Activated naive CD8-positive, alpha-beta T cell treated with anti-CD3 and anti-CD28 coated beads for 36 hours (primary cell): ENCODE measurements at places on chromosomes 12 and 14. TPM values are rescaled to one million over a fixed set of nuclear protein-coding genes. Genes with fewer than 3 reads are reported as not detected.

The ADSS1 gene
- total RNA-seq, result 0.87 TPM

The SLC6A15 gene
- 0.14 TPM for total RNA-seq

The NTN4 gene
- total RNA-seq, result not detected

The TUBA1B gene
- 2,390 TPM for total RNA-seq

DNA sequence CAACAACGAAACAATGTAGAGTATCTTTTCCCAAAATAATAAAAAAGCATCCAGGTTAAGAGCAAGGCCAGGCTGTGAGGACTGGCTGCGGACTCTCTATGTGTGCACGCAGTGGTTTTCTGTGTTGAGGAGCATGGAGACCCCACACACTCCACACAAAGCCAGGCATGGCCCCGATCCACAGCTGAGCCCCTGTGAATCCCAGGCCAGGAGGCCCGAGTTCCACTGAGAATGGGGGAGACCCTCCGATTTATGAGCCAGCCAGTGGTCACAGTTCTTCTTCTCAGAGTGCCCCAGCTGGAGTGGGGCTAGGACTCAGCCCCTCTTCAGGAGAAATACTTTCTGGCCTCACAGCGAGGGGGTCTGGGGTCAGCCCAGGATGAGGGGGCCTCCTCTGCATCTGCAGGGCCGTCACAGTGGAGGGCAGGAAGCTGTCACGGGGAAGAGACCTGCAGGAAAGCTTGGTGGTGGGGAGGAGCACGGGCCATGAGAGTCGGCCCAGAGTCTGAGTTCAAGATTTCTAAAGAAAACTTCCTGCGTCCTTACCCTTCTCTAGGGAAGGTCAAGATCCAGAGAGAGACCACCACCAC is 20.1 kb downstream of the NCKAP5L start:
- no peak for DNase-seq

- DNase-seq, result no peak
Measured at GRCh38 chr12:122545855-122546254, 18.8 kb downstream of the KNTC1 start.

- DNase-seq, result no peak
Measured at GRCh38 chr14:70078329-70078728, 110.4 kb downstream of the SLC8A3 start.

- no peak for DNase-seq
Measured at GRCh38 chr14:89537911-89538310, 120.9 kb upstream of the FOXN3 start.

GRCh38 chr12:124639122-124639806 is 71.9 kb upstream of the NCOR2 start:
- no peak for DNase-seq

DNA sequence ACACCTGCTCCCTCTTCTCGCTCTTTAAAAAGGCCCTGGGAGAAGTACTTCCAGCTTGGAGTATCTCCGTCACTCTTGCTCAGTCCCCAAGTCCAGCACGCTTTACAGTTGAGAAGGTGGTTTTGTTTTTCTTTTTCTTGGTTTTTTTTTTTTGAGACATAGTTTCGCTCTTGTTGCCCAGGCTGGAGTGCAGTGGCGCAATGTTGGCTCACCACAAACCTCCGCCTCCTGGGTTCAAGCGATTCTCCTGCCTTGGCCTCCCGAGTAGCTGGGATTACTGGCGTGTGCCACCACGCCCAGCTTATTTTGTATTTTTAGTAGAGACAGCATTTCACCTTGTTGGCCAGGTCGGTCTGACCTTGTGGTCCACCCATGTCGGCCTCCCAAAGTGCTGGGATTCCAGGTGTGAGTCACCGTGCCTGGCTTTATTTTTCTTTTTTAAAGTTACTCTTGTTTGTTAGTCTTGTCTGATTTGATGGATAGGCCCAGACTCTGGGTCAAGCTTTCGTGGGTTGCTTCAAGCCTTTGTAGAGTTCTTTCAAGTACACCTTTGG is 1.9 kb downstream of the TDRD9 start:
- no peak for DNase-seq

DNA sequence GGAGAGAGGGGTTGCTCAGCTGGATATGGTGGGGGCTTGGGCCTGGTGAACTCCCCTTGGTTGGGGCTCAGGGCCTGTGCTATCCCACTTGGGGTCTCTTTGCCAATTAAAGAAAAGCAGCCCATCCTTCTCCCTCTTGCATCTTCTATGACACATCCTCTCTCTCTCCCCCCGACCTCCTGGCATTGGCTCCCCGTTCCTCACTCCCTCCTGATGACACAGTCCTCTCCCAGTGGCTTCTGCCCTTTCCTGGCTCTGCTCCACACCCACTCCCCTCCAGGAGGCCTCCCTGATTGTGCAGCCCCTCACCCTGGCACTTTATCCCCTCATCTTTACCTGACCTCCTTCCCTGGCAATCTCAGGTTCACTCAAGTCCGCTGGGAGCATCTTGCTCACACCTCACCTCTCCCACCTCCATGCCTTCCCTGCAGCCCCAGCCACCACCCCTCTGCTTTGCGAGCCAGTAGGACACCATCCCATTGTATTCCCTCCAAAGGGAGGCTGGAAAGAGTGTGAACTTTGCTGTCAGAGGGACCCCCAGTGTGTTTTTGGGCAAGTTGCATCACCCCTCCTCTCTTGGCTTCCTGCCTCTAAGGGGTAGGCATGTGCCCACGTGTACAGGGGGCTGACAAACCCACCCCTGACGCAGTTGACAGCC is 10.7 kb downstream of the KRT80 start:
- DNase-seq, result no peak

DNA sequence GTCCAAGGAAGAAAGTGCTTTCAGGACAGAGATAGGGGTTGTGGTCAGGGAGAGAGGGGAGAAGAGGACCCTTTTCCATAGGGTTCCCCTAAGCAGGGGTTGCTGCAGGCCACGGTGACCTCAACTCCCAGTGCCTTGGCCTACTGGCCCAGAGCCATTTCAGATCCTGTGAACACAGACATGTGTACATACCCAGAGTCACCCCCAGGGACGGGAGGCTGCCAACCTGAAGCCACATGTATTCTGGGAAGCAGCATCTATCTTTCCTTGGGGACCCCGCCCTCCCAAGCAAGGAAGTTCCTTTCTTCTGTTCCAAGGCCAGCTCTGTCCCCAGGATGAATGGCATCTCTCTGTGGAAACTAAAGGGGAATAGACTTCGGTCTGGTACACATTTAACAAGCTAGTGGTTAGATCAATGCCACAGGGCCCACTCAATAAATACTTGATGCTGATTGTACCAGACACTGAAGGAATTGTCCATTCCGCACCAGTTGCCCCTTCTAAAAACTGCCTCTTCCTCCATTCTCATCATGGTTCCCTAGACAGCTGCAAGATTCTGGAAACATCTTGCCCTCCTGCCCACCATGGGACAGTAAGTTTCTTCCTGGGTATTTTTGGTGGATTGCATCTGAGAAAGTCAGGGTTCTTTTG is 25.2 kb upstream of the DGLUCY start:
- DNase-seq, result no peak

GRCh38 chr12:81450920-81451739 is 308.0 kb downstream of the PPFIA2 start:
- no peak for DNase-seq

DNA sequence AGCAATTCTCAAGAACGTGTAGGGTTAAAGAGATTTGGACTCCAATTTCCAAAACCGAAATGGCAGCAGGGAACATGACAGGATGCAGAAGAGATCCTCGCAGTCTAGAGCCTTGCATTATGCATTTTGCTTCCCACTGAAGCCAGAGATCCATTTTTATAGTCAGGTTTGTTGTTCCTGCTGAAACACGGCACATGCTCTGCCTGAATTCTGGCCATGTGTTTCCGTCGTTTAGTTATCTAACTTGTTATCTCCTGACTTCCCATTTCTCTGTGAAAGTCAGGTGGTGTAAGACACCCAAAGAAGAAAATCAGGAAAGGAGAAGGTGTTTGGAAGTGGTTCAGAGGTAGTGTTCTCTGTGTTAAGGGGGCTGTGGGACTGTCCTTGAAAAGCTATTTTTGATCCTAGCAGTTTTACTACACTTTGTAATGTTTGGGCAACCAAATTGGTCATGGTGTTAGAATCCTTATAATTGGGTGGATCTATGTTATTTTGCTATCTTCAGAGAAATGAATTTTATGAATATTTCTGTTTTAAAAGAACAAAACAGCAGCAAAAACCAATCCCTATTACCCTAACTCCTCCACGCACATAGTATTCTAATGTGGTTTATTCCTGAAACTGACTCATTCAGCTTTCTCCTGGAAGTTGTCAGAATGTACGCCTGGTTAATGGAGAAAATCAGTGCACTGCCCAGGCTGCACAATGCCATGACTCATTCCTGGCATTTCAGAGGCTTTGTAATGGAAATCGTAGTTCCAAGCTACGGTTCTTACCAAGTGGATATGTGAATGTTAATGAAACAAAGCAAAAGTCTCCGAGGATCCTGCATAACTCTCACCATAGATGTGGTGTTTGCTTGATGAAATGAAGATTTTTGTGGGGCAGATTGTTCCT is 110.1 kb downstream of the SAMD4A start:
- no peak for DNase-seq

- DNase-seq, result no peak
Measured at GRCh38 chr12:123046431-123046830, 66.0 kb downstream of the ARL6IP4 start.

- DNase-seq, result no peak
Measured at GRCh38 chr14:30972882-30973582, 52.4 kb upstream of the AP4S1 start.
